Activated T-cell treated with anti-CD3 and anti-CD28 coated beads, Interleukin-2, amount 50 U/mL, for 24 hours (primary cell): ENCODE measurements at places on chromosomes 7 and 10.
A peak's percentile ranks its signal among the peaks of the same experiment; 100 is the strongest.

DNA sequence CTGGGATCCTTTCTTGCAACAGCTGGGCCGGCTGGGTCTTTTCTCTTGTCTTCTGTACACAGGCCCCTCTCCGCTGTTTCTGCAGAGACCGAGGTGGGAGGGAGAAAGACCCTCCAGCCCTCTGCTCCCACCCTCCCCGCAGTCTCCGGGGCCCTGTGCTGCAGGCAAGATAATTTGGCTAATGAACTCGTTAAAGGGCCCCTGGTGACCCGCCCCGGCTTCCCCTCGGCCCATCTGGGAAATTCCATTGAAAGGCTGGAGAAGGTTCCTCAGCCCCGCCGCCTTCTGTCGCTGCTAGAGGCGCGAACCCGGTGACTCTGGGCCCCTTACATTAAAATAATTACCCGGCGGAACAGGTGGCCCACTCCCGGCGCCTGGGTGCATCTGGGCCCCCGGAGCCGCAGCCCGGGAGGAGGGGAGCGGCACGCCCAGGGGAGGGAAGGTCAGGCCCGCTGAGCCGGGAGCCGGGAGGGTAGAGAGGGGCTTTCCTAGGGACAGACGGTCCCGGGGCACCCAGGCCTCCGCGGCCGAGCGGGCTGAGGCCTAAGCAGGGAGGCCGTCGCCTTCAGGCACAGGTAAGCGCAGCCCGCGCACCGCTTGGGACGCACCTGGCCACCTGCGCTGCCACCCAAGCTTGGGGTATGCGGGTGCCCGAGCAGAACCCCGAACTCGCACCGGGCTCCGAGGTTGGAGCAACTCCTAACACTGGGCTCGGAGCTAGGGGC is 7.3 kb upstream of the MNX1 start:
- no peak overlapping the region for H3K27ac ChIP-seq
- no peak for DNase-seq
- peaks cover 86% of the 10 kb centered on the region for H3K27me3 ChIP-seq
- no peak overlapping the region for H3K4me3 ChIP-seq
- peaks cover 21% of the 10 kb centered on the region for H3K4me1 ChIP-seq
- no peaks in the 10 kb centered on the region for H3K36me3 ChIP-seq

DNA sequence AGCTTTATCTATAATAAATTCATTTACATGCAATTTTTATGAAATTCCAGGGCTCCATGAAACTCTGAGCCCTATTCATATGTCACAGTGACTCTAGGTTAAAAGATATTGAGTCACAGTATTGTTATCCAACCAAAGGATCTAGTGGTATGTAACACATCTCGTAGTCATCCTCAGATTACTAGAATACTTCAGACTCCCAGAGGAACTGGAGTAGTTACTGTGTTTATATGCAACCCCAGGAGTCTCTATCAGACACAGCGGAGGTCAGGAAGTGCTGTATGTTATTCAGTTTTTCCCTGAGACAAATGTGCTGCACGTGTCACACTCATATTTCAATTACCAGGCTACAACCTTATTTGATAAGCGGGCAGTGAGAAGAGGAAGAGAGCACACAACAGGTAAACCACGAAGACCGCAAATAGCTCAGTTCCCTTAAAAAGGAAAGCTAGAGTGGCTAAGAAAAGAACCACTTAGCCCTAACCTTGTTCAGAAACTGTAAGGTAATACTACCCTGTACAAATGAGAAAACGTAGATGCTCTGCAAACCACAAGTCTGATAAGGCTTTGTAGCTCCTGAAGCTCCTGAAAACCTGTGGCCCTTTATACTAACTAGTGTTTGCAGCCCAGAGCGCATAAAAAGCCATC is 114.0 kb upstream of the CNTNAP2 start:
- no peaks in the 10 kb centered on the region for H3K36me3 ChIP-seq
- H3K27me3 ChIP-seq, result no peaks in the 10 kb centered on the region
- no peaks in the 10 kb centered on the region for H3K4me1 ChIP-seq
- H3K4me3 ChIP-seq, result no peak overlapping the region

DNA sequence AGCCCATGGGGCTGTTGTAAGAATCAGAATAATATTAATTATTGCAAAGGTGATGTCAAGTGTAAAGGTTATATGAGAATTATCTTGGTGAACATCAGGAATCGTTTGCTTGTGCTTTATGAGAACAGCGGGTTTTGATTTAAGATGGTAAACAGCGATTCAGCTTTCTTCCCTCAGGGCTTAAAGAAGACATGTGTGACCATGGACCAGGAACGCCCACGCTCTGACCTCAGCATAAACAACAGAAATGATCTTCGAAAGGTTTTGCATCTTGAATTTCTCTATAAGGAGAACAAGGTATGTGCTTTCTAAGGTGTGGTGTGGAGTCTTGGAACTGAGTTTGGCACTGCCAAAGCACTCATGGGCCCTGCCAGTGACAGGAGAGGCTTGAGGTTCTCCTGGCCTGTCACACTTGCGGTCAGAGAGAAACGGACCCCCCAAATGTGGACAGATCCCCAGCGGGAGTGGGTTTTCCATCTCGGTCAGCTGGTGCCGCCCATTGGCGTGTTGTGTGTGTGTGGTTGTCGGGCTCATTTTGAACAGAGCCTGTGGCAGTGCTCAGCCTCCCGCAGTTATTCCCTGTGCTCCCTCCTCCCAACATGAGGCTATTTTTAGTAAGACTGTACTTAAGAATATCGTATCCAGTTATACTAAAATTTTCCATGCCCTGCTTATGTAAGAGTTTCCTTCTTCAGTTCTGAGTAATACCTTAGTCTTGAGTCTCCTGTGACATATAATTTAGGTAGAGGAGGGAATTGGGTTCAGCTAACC is 7.2 kb downstream of the MINDY4 start:
- no peaks in the 10 kb centered on the region for H3K4me1 ChIP-seq
- H3K27ac ChIP-seq, result no peak overlapping the region
- no peaks in the 10 kb centered on the region for H3K27me3 ChIP-seq
- DNase-seq, result no peak

- H3K36me3 ChIP-seq, result no peaks in the 10 kb centered on the region
- DNase-seq, result no peak
- no peaks in the 10 kb centered on the region for H3K27me3 ChIP-seq
- no peak overlapping the region for H3K27ac ChIP-seq
- H3K4me3 ChIP-seq, result no peak overlapping the region
- no peaks in the 10 kb centered on the region for H3K4me1 ChIP-seq
Measured at GRCh38 chr7:124575176-124575575, 190.4 kb downstream of the GPR37 start.

- H3K27ac ChIP-seq, result no peak overlapping the region
- H3K4me3 ChIP-seq, result no peak overlapping the region
- H3K36me3 ChIP-seq, result no peaks in the 10 kb centered on the region
- DNase-seq, result no peak
Measured at GRCh38 chr10:123549761-123550454, 116.2 kb upstream of the GPR26 start.

GRCh38 chr10:132528064-132528691 is 9.4 kb upstream of the INPP5A start:
- no peak overlapping the region for H3K27ac ChIP-seq
- H3K36me3 ChIP-seq, result peaks cover 5% of the 10 kb centered on the region
- peaks cover 26% of the 10 kb centered on the region for H3K27me3 ChIP-seq
- no peak for DNase-seq
- H3K4me1 ChIP-seq, result no peaks in the 10 kb centered on the region

GRCh38 chr10:28577506-28577905 is 44.6 kb downstream of the WAC start:
- H3K36me3 ChIP-seq, result peaks cover 90% of the 10 kb centered on the region
- peaks cover 93% of the 10 kb centered on the region for H3K4me1 ChIP-seq
- H3K27me3 ChIP-seq, result no peaks in the 10 kb centered on the region
- no peak overlapping the region for H3K4me3 ChIP-seq
- no peak for DNase-seq

- no peaks in the 10 kb centered on the region for H3K4me1 ChIP-seq
- no peaks in the 10 kb centered on the region for H3K36me3 ChIP-seq
- no peak for DNase-seq
- H3K4me3 ChIP-seq, result no peak overlapping the region
- no peaks in the 10 kb centered on the region for H3K27me3 ChIP-seq
- H3K27ac ChIP-seq, result no peak overlapping the region
Measured at GRCh38 chr10:21396889-21397288, 128.6 kb downstream of the SKIDA1 start.

DNA sequence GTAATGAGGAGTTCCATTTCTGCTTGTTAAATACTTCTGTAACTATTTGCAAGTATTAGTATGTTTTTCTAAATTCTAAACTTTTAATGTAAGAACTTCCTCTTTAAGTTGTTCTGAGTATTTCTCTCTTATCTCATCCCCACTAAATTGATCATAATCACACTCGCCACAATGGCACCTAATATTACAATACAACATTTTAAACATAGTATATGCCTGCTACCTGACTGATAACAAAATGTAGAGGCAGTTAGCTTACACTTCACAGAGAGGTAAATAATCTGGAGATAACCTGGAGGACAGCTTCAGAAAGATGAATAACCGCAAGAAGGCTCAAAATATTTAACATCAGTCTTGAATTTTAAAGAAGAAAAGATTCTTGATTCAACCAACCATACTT is 48.6 kb downstream of the HIBADH start:
- H3K27me3 ChIP-seq, result no peaks in the 10 kb centered on the region
- H3K4me3 ChIP-seq, result no peak overlapping the region
- H3K27ac ChIP-seq, result no peak overlapping the region
- H3K36me3 ChIP-seq, result peaks cover 27% of the 10 kb centered on the region
- no peak for DNase-seq

- H3K4me1 ChIP-seq, result peaks cover 81% of the 10 kb centered on the region
- H3K4me3 ChIP-seq, result no peak overlapping the region
- peaks cover 12% of the 10 kb centered on the region for H3K36me3 ChIP-seq
- no peaks in the 10 kb centered on the region for H3K27me3 ChIP-seq
- H3K27ac ChIP-seq, result peak overlapping the region; percentile 55
Measured at GRCh38 chr7:105304040-105304895, 84.5 kb downstream of the SRPK2 start.

GRCh38 chr10:35335133-35336083 is 901 bp upstream of the CCNY start:
- H3K36me3 ChIP-seq, result peaks cover 39% of the 10 kb centered on the region
- H3K4me1 ChIP-seq, result peaks cover 69% of the 10 kb centered on the region
- peak overlapping the region; percentile 91 for H3K27ac ChIP-seq

GRCh38 chr7:148720472-148720871 is 21.8 kb downstream of the CUL1 start:
- no peak overlapping the region for H3K4me3 ChIP-seq
- H3K27me3 ChIP-seq, result no peaks in the 10 kb centered on the region
- no peak for DNase-seq
- peak overlapping the region; percentile 34 for H3K27ac ChIP-seq

- DNase-seq, result no peak
- peaks cover 20% of the 10 kb centered on the region for H3K36me3 ChIP-seq
- peaks cover 11% of the 10 kb centered on the region for H3K4me1 ChIP-seq
- H3K27me3 ChIP-seq, result no peaks in the 10 kb centered on the region
- no peak overlapping the region for H3K4me3 ChIP-seq
- H3K27ac ChIP-seq, result no peak overlapping the region
Measured at GRCh38 chr10:112497347-112497950, 50.4 kb downstream of the VTI1A start.

DNA sequence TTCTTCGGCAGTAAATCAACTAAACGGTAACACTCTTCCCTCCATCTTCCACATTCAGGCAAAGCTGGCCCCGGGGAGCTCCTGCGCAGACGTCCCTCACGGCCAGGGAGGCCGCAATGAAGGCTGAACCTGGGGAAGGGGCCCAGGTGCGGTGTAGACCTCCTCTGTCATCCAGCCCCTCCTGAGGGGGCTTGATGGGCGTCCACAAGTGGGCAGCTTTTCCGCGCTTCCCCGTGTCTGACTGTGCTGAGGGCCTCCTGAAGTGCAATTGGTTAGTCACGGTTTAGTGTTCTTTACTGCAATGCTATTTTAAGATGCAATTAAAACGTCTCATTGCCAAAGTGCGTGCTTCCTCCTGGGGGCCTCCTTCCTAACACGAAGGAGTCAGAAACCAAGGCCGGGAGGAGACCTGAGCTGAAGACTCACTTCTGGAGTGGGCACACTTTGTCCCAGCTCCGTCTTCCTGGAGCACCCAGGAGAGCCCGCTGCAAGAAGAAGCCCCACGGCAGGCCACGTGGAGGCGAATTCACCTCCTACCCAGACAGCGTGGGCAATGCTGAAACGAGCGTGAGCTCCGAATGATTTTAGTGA is 173.3 kb downstream of the ELFN1 start:
- no peak for DNase-seq
- H3K36me3 ChIP-seq, result peaks cover 31% of the 10 kb centered on the region
- H3K27ac ChIP-seq, result no peak overlapping the region
- no peak overlapping the region for H3K4me3 ChIP-seq

- no peak for DNase-seq
- H3K27me3 ChIP-seq, result peaks cover 9% of the 10 kb centered on the region
- peaks cover 8% of the 10 kb centered on the region for H3K4me1 ChIP-seq
- H3K36me3 ChIP-seq, result no peaks in the 10 kb centered on the region
Measured at GRCh38 chr7:28361551-28361950, 50.8 kb upstream of the CREB5 start.

GRCh38 chr7:80309971-80310549 is 175.4 kb downstream of the GNAI1 start:
- no peak overlapping the region for H3K27ac ChIP-seq
- no peak overlapping the region for H3K4me3 ChIP-seq
- H3K36me3 ChIP-seq, result no peaks in the 10 kb centered on the region
- DNase-seq, result no peak

DNA sequence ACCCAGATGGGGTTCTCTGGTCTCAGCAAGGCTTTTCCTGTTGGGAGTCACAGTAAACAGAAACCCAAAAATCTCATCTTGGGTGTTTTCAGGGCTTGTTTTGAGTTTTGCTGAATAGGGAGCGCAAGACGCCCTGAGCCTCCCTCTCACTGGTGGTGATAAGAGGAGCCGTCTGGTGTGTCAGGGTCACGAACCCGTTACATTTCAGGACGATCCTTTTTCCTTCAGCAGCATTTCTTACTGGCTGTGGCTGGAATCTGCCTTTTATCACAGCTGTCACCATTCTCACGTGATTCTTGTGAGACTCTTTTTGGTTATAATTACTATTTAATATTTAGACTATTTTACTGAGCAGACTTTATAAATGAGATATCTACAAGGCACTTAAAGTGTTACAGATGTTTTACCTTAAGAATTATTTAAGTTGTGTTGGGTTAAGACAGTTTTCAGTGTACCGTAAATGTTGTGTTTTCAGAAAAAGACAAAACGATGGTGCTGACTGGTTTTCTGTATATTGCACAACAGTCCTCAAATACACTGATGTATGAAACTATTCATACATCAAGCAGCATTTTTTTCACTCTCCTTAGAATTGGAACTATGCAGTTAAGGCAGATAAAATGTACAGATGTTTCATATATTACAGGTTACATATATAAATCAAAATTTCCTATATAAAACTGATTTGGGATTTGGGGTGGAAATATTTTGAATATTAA is 2.2 kb upstream of the GET4 start:
- no peaks in the 10 kb centered on the region for H3K27me3 ChIP-seq
- peaks cover 37% of the 10 kb centered on the region for H3K4me1 ChIP-seq
- H3K27ac ChIP-seq, result peak overlapping the region; percentile 86
- H3K36me3 ChIP-seq, result peaks cover 58% of the 10 kb centered on the region
- no peak overlapping the region for H3K4me3 ChIP-seq
- DNase-seq, result no peak

DNA sequence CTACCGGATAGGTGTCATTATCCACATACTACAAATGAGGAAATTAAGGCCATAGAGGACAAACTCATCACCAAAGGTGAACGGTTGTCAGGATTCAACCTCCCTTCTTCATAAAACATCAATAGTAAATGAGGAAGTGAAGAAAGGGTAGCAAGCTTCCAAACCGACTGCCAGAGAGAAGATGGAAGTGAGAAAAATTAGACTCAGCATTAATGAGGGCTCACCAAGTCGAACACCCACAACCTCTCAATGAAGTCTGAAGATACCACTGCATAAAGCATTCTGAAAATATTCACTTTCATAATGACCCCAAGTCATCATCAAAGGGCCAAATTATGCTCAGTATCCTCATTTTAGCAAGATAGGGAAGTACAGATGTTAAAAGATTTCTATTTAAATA is 29.6 kb downstream of the ABCB4 start:
- no peaks in the 10 kb centered on the region for H3K36me3 ChIP-seq
- no peak overlapping the region for H3K4me3 ChIP-seq
